ENCODE measurements at places on chromosomes 3 and 15.

DNA sequence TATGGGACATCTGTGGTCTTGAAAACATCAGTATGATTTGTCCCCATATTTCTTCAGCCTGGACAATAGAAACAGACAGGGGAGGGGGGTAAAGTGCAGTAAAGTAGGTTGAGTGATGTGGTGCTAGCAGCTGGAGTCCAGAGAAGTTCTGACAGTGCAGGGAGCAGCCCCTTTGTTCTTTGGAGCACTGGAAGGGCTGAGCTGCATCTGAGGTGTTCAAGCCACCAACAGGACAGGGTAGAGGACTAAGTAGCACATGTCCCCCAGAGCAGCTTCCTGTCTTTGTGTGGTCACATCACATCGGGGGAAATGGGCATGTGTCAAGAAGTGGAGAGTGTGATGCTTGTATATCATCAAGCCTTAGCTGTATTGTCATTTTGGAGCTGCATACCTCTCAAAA lies 12.1 kb downstream of the MRPS22 start:
- no peak for DNase-seq

DNA sequence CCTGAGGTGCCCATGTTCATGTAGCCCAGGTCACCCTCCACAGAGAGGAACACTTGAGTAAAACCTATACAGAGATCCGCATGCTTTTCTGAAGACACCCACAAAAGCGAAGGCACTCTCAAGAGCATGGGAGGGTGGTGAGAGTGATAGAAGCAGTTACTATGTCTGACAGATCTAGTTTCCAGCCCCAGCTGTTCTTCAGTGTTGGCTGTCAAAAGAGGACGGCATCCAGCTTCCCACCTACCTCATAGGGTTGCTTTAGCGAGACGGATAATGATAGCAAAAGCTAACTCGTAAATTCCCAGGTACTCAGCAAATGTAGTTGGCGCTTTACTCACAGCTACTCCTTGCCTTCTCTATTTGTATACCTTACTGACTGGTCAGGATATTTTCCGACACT lies 3.0 kb upstream of the MEX3B start:
- DNase-seq = no peak

DNA sequence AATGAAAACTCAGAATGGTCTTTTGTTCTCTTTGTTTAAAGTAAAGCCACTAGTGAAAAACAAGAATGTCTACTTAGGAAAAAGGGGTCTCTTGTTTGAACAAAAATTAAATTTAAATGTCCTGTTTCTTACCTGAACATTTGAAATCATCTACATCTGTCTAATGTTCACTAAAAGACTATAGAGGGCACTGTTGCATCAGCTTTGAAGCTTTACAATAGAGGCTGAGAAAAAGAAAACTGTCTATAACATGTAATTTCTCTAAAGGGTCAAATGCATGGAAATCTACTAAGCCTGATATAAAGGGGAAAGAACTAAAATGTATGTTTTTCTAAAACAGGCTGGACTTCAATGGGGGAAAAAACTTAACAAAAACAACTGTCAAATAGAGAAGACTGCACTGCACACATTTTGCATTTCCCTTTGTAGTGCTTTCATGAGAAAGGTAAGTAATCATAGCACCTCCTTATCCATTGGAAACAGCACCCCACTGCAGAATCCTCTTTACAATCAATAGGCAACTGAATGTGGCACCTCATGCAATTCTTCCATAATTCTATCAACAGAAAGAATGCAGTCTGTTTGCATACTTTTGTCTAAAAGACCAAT lies 26.3 kb downstream of the DPH6 start:
- peak; percentile 41 for DNase-seq

- no peak for DNase-seq
These were observed 80.9 kb upstream of the ARHGEF26 start for GRCh38 chr3:154040283-154040682.

GRCh38 chr15:64697911-64698369 lies 77.4 kb downstream of the RBPMS2 start:
- DNase-seq = no peak

DNA sequence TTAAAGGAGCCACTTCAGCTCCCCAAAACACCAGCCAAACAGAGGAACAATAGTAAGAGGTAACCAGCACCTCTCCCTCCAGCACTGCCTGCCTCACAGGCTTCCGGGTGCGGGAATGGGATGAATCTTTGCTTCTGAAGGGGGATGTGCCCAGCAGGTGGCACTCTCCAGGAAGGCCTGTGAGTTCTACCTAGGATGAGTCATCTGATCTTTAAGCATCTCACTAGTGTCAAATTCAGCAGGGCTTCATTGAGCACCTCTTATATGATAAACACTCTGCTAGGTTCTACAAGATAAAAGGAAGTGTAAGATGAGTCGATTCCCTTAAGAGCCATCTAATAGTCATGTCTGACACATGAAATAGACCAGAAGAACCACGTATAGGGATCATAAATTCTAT lies 237.4 kb upstream of the UMPS start:
- DNase-seq = peak; percentile 2

GRCh38 chr3:134809427-134810051 lies 14.5 kb downstream of the EPHB1 start:
- no peak for DNase-seq

- no peak for DNase-seq
These were observed 138.3 kb upstream of the AGBL1 start for GRCh38 chr15:85941186-85941855.

- DNase-seq = no peak
These were observed 407.8 kb downstream of the SHQ1 start for GRCh38 chr3:72440491-72440890.

DNA sequence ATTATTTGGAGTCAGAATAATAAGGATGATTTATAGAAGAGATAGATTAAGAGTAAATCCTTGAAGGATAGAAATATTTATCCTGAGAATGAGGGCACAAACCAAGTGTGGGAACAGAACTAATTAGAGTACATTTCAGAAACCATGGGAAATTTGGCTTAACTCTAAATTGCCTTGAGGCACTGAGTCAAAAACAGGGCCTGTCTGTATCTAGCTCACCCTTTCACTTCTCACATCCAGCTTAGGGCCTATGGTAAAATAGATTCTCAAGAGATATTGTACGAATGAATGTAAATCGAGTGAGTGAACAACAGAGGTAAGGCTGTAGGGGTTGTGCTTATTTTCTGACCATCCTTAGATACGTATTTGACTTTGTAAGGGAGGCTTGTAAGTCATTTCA lies 586.1 kb upstream of the DPPA4 start:
- no peak for DNase-seq

GRCh38 chr3:136018876-136019275 lies 53.3 kb downstream of the PPP2R3A start:
- no peak for DNase-seq

- peak; percentile 98 for DNase-seq
These were observed 335.3 kb upstream of the NECTIN3 start for GRCh38 chr3:110736332-110736731.

GRCh38 chr15:75230551-75231371 lies 27.4 kb upstream of the GOLGA6C start:
- no peak for DNase-seq

- no peak for DNase-seq
These were observed 47.7 kb downstream of the PXYLP1 start for GRCh38 chr3:141279077-141279967.

- DNase-seq = no peak
These were observed 9.5 kb upstream of the KNSTRN start for GRCh38 chr15:40372981-40373380.

- no peak for DNase-seq
These were observed 68.8 kb upstream of the PRR23E start for GRCh38 chr3:127124120-127124519.

- DNase-seq = no peak
These were observed 112.5 kb downstream of the RAP2B start for GRCh38 chr3:153274561-153274960.

- DNase-seq = no peak
These were observed 35.6 kb upstream of the GPR160 start for GRCh38 chr3:170002231-170002630.

DNA sequence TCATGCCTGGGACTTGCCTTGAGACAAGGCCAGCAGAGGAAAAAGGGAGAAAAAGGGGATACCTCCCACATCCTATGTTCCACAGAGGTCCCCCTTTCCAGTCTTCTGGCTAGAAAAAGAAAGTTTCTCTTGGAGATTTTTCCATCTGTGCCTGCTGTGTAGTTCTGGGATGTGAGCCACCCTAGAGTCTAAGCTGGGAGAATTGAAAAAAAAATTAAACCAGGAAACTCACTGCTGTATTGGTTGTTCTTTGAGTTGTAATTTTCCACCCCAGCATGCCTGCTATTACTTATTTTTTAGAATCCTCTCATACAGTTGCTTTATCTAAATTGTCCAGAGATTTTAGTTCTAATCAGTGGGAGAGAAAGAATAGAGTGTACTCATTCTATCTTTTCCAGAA lies 68.4 kb downstream of the SV2B start:
- no peak for DNase-seq

GRCh38 chr15:91468871-91469580 lies 369.0 kb downstream of the SV2B start:
- no peak for DNase-seq

DNA sequence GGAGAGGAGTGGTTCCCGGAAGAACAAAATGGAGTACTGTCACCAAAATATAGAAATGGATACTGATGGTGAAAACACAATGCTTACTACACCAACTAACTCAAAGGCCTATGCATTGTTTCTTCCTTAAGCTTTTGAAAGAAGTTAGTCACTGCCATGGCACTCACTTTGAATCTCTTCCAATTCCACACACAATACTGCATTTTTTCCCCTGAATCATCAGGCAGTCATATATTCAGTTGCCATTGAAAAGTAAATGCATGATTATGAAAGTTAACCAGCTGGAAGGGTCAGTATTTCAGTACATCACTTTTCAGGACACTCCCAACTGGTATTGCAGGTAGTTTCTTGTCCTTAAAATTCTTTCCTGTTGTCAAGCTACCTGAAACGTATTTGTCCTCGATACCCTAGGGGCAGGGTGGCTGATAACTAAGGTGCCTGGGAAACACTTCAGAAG lies 9.0 kb upstream of the LRRFIP2 start:
- DNase-seq = no peak

DNA sequence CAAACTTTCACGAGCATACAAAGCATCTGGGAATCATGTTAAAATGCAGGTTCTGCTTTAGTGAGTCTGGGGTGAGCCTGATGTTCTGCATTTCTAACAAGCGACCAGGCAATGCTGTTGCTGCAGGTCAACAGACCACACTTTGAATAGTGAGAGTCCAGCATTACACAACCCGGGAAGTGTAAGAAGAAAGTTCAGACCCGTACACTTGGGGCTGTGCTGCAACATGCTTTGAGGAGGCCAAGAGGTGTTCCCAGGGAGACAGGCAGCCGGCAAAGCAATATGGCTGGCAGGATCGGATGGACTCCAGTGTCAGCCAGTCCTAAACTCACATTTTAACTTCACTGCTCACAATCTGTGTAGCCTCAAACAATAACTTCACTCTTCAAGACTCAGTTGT lies 134.2 kb downstream of the LIPC start:
- DNase-seq = peak; percentile 25

- DNase-seq = peak; percentile 39
These were observed 181.0 kb downstream of the ZBBX start for GRCh38 chr3:167198949-167199600.

DNA sequence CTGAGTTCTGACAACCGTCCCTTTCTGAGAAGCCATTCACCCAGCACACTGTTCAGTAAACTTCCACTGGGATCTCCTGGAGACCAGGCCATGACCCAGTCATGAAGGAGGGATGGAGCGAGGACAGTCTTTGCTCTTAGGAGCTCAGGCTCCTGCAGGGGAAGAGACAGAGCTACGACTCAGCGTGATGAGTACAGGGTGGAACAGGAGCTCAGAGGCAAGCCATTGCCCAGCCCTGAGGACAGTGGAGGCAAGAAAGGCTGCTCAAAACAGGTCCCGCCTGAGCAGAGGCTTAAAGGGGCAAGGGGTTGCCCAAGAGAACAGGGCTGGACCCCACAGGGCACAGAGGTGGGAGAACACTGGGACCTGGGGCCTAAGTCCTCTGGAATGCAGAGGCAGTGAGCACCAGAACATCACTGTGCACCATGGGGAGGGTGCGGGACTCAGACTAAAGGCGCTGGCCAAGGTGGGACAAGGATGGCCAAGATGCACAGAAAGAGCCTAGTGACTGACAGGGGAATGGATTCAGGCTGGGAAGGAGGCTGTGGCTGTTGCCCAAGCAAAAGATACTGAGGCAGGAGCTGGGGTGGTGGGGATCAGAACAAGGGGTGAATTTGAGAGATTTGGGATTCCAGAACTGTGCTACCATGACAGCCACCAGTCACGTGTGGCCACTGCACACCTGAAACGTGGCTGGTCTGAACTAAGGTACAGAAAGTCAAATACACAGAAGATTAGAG lies 25.8 kb downstream of the TMEM43 start:
- no peak for DNase-seq

DNA sequence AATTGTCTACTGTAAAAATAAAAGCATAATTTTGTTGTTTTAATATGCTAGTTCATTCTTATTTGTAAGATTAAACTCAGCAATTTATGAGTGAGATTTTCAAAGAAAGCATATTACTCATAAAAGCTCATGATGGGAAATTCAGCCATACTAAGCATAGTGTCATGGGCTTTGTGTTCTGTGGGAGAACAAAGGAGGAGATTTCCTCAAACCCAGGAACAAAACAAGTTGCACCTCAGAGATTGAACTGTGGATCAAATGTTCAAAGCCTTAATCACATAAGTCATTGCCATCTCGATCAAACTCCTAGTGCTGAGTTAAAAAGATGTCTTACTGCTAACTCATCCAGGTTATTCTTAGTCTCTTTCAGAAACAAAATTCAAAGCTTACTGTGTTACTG lies 85.6 kb upstream of the PDZRN3 start:
- DNase-seq = no peak

DNA sequence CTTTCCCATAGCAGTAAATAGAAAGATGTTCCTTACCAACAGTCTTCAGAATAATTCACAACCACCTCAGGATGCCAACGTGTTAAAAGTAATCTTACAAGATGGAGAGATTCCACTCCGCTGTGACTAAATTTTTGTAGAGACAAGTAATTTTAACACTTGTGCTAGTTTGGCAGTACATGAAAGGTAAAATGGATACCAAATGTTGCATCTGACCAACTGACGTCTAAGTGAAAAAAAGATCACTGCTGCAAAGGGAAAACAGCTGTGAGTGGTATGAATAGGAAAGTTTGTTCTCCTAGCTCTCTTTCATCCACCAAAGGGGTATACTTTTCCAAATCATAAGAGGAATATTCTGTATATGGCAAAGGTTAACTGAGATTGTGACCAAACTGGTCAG lies 2.6 kb downstream of the SPG21 start:
- DNase-seq = no peak
